ENCODE measurements at places on chromosomes 16 and 17.

DNA sequence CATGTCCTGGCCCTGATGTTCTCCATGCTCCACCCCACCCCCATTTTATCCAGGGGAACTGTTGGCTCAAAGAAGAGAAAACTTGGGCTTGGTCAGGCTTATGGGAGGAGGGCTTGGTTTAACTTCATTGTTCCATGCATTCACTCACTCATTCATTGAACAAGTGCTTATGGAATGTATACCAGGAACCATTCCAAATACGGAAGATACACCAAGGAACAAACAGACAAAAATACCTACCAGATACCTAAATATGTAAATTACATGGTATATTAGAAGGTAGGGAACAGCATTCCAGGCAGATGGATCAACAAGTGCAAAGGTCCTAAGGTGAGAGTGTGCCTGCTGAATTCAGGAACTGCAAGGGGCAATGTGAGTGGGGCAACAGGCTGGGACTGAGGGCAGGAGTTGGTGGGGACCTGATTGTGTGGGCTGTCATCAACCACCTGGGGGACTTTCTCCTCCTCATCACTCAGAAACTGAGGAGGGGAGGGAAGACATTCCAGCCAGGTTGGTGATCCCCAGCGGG is 39.9 kb downstream of the RAI1 start:
- no peak for DNase-seq

DNA sequence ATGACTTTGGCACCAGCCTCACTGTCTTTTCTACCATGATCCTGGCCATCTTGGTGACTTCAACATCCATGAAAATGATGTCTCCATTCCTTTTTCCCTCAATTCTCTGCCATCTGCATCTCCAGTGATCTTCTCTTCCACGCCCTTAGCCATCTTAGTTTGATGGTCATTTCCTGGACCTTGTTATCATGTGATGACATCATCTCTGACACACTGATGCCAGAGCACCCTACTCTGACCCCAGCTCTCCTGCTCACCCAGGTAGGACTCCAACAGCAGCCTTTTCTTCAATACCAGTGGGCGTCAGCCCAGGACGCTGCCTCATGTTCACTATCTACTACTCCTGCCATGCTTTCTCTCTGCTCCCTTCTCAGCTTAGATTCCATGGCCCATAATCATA is 83.2 kb downstream of the ZZEF1 start:
- DNase-seq: no peak

GRCh38 chr17:77036841-77037381 is 103.9 kb upstream of the SEC14L1 start:
- DNase-seq: no peak

- no peak for DNase-seq
Measured at GRCh38 chr16:77663711-77664110, 58.6 kb upstream of the NUDT7 start.

DNA sequence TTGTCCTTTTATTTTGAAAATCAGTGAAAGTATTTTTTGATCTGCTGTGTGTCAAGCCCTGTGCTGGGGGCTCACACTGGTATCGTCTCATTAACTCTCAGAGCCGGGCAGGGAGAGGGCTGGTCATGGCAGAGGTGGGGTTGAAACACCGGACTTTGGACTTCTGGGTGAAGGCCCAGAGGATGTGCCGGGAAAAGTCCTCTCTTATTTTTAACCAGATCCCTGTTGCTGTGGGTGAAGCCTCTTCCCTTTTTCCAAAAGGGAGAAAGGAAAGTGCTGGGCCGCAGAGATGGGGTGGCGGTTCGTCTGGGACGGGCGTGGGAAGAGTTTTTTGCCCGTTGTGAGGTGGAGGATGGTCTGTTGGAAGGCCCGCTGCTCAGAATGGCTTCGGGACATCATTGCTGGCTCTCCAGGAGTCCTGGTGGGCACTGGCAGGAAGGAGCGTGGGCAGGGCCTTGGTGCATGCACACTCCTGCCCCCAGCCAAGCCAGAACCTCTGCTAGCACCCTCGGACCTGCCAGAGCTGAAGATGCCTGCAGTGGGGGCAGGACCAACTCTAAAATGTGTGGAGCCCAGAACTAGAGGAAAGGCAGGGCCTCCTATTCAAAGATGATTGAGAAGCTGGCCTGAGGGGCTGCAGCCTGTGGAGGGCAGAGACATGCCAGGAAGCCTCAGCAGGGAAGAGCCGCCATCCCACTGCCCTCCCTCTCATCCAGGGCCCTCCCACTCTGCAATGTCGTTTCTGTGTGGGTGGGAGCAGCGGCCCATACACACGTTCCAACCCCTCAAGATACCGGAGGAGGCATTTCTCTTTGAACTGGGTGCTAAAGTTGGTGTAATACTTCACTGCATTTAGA is 213.2 kb downstream of the CCDC182 start:
- DNase-seq: peak; percentile 42

GRCh38 chr16:89831810-89832328 is 3.6 kb downstream of the SPIRE2 start:
- no peak for DNase-seq

DNA sequence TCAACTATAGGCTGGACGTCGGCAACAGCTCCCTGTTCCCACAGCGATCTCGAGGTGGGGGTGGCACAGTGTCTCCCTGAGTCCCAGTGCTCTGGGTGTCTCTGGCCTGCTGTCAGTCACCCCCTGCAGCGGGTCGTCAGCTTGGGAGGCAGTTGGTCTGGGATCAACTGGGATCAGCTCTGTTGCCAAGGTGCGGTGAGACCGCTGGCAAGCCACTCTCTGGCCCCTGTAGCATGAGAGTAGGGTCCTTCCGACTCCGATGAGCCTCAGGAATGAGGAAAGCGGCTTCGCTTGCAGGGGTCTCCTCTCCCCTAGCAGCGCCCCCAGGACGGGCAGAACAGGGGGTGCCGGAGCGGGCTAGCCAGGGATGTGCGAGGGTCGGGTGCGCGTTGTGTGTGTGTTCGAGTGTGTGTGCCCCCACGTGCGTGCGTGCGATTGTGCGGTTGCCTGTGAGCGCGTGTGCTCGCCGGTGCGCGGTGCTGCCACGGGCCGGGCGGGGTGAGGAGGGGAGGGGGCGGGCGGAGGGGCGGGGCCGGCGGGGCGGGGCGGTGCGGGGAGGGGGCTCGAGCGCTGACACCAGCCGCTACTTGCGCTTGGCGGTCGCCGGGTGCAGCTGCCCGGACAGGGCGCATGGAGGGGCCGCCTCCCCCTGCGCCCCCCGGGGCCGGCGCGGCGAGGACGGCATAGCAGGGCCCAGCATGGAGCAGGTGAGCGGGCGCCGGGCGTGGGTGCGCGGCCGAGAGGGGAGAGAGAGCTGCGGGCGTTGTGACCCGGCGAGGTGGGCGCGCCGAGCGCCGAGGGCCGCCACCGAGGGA is 9.4 kb upstream of the ARHGAP23 start:
- DNase-seq: no peak

DNA sequence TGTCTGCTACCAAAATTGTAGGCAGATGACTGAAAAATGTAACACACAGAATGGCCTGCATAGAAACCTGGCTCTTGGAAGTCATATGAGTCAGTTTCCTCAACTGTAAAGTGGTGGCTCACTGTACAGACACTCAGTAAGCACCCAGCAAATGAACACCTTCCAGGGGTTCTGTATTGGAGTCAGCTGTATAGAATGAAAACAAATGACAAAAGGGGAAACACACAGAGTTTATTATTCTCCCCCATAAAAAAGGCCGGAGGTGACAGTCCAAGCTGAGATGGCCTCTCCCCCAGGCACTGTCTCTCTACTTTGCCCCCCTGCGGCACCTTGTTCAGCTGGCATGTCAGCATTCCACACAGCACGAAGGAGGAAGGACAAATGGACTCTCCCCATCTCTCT is 6.2 kb upstream of the MEOX1 start:
- no peak for DNase-seq

- peak; percentile 13 for DNase-seq
Measured at GRCh38 chr17:49362723-49363117, 670 bp upstream of the ZNF652 start.

DNA sequence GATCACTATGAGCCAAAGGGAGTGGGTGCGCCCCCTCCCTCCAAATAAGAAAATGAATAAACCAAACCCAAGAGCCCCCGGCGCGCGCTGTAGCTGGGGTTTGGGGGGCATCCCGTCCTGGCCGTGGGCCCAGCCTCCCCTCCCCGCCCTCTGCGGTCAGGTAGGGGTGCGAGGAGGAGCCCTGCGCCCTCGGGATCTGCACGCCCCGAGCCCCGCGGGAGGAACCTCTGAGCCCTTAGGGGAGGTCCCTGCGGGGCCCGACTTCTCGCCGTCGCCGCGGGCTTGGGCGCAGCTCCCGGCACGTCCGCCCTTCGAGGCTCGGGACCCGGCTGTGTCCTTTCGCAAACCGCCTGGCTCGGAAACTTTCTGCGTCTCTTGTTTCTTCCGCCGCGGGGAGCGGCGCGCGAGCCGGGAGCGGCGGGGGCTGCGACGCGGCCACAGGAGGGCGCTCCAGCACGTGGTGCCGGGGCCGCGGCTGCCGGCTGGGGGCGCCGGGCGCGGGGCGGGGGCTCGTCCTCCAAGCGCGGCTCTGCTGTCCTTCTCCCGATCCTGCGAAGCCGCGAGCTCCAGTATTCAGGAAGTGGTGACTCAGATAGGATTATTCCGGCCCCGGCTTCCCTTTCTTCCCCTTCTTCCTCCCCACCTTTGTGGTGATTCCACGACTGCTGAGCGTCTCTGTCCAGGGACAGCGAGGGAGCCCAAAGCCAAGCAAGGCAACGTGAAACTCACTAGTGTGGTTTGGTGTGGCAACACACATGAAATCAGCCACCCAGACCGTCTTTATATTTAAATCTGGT is 1.6 kb downstream of the PITPNC1 start:
- DNase-seq: peak; percentile 71

Measured in HuH-7.5 (cell line).